ENCODE measurements at places on chromosomes 2 and 18. TPM values are rescaled to one million over a fixed set of nuclear protein-coding genes. Genes with fewer than 3 reads are reported as not detected.
A peak's percentile ranks its signal among the peaks of the same experiment; 100 is the strongest.

- no peak overlapping the region for H3K27ac ChIP-seq
- H3K4me1 ChIP-seq: no peaks in the 10 kb centered on the region
- H3K4me3 ChIP-seq: no peak overlapping the region
Measured at GRCh38 chr18:60277855-60278480, 94.6 kb downstream of the MC4R start.

CYS1 gene
- 10.0 TPM for total RNA-seq

DNA sequence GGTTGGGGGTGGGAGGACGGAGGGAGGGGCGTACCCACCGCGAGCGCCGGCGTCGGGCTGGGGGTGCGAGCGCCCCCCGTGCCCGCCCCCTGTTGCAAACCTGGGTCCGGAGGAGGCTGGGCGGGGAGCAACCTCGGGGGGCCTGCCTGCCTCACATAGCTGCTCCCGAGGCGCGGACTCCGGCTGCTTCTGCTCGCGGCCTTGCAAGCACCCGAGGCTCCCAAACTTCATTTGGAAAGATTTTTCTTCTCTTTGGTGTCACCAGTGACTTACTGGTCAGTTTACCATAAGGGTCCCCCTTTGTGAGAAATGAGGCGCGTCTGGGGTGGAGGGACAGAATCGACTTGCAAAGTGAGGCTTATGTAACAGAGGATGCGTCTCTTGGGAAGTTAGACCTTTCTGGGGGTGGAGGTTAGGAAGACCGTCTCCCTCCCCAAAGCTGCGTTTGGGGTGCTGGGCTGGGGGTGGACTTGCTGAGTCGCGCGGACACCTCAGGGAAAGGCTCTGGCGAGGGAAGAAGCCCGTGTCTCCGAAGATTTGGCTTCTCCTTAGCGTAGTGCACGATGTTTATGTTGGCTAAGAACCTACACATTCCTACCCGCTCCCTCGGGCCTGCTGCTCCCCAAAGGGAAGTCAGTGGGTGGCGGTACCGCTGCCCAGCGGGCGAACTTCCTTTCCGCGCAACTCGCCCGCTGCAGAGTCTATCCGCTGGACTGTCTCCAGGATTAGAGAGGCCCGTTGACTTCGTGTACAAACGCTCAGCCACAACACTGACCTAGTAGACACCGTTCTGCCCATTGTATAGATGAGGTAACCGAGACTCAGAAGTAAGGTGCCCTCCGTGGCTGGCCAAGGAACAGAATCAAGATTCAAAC lies 559 bp downstream of the TMEM37 start:
- H3K27ac ChIP-seq: peak overlapping the region; percentile 1
- peak; percentile 58 for DNase-seq
- H3K27me3 ChIP-seq: no peaks in the 10 kb centered on the region
- H3K4me3 ChIP-seq: peak overlapping the region; percentile 58
- no peaks in the 10 kb centered on the region for H3K36me3 ChIP-seq
- H3K4me1 ChIP-seq: peaks cover 20% of the 10 kb centered on the region

CXCR2 gene
- 0.23 TPM for total RNA-seq

GRCh38 chr18:48356151-48356745 lies 52.9 kb downstream of the ZBTB7C start:
- H3K4me3 ChIP-seq: no peak overlapping the region
- no peaks in the 10 kb centered on the region for H3K36me3 ChIP-seq
- peaks cover 3% of the 10 kb centered on the region for H3K4me1 ChIP-seq
- DNase-seq: no peak

DNA sequence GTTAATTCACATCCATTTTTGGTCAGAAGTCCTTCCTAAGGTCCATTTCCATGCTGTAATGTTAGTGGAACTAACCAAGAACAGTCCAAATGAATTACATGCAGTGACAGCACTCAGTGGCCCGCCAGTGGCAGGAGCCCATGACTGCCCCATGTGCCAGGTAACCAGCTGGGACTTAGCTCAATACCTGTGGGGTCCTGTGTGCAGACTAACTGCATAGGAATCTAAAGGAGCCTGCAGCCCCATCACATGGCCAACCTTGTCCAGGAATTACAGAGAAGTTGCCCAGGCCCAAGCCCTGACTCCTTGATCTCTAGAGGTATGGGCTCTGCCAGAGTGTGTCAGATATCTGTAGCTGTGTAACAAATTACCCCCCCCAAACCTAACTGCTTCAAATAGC lies 35.4 kb upstream of the GPR17 start:
- H3K27ac ChIP-seq: no peak overlapping the region
- H3K4me1 ChIP-seq: no peaks in the 10 kb centered on the region
- no peaks in the 10 kb centered on the region for H3K36me3 ChIP-seq
- H3K27me3 ChIP-seq: no peaks in the 10 kb centered on the region

GRCh38 chr2:202165945-202166344 lies 72.5 kb downstream of the SUMO1 start:
- H3K4me1 ChIP-seq: peaks cover 4% of the 10 kb centered on the region
- H3K4me3 ChIP-seq: no peak overlapping the region
- DNase-seq: no peak
- no peaks in the 10 kb centered on the region for H3K36me3 ChIP-seq
- H3K27me3 ChIP-seq: no peaks in the 10 kb centered on the region

DNA sequence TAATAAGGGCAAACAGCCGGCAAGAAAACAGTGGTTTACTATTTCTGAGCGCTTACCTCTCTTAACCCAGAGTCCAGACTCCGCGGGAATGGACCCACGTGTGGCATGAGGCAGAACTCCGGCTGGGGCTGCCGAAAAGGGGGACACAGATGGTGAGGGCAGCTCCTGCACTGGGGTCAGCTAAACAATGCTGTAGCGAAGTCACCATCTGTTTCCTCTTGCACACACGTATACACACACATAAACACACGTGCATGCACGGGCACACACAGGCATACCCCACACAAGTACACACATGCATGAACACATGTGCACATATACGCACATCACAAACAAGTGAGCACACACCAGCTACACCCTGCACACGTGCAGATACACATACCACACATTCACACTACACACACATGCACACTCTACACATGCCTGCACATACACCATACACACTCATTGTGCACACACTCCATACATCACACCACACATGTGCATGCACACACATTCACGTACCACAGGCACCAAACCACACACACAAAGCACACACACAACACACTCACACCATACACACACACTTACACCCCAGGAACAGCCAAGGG lies 105.9 kb upstream of the ID2 start:
- H3K27me3 ChIP-seq: no peaks in the 10 kb centered on the region
- no peak overlapping the region for H3K4me3 ChIP-seq
- H3K4me1 ChIP-seq: peaks cover 3% of the 10 kb centered on the region

REG3A gene
- not detected for total RNA-seq

DNA sequence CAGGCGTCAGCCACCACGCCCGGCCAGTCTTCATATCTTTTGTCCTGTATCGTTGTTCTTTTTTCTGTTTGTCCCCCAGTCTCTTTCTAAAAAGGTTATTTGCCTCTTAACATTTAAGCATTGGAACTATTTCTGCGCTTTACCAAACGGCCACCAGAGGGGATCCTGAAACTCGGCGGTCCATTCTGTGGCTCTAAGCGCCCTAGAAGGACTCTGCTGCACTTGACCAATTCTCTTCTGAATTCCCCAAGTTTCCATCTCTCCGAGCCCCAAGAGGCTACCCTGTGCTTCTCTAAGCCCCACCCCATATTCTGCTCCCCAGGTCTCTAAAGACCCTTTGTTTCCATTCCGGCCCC lies 33.1 kb upstream of the REG3G start:
- no peak for DNase-seq
- no peak overlapping the region for H3K4me3 ChIP-seq
- H3K36me3 ChIP-seq: no peaks in the 10 kb centered on the region

MOGAT1 gene
- total RNA-seq: not detected

DNA sequence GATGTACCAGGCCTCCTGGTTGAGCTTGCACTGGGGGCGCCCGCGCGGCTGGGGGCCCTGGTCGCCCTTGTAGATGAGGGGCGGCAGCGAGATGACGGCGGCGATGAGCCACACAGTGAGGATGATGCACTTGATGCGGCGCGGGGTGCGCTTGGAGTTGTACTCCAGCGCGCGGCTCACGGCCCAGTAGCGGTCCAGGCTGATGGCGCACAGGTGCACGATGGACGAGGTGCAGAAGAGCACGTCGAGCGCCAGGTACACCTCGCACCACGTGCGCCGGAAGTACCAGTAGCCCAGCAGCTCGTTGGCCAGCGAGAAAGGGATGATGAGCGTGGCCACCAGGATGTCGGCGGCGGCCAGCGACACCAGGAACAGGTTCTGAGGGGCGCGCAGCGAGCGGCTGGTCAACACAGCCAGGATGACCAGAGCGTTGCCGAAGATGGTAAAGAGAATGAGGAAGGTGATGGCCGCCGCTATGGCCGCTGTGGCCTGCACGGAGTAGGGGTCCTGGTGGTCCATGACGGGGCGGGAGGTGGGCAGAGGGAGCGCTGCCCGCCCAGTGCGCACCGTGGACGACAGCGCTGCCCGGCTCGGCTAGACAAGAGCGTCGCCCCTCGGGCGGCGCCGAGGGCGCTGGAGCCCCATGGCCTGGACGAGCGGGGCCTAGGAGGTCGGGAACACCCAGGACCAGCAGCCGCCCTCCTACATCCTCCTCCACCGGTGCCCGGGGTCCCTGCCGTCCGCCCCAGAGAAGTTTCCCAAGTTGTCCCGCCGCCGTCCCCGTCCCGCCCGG lies 544 bp downstream of the ADRA2B start:
- H3K36me3 ChIP-seq: no peaks in the 10 kb centered on the region
- no peak for DNase-seq
- no peaks in the 10 kb centered on the region for H3K27me3 ChIP-seq
- peaks cover 1% of the 10 kb centered on the region for H3K4me1 ChIP-seq
- H3K27ac ChIP-seq: no peak overlapping the region
- H3K4me3 ChIP-seq: peak overlapping the region; percentile 32

DNA sequence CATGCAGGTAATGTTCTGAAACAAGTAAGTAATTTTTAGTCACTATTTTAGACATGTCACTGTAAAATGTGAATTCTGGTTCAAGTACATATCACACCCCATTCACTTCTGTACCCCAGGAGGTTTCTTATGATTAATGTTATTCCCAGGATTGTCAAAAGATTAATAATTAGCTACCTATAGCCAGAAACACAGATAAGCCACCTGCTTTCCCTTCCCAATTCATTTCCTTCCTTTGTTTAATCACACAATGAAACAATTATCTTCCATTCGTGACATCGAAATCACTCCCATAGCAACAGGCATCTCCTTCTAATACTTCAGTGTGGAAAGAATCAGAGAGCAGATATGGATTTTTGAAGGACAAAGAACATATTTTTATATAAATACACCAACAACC lies 1650.3 kb upstream of the CELF4 start:
- H3K4me1 ChIP-seq: no peaks in the 10 kb centered on the region
- no peak overlapping the region for H3K4me3 ChIP-seq
- no peak for DNase-seq
- H3K27me3 ChIP-seq: no peaks in the 10 kb centered on the region

- no peak overlapping the region for H3K4me3 ChIP-seq
- no peak overlapping the region for H3K27ac ChIP-seq
- DNase-seq: no peak
- H3K36me3 ChIP-seq: no peaks in the 10 kb centered on the region
Measured at GRCh38 chr2:162164802-162165201, 12.8 kb upstream of the GCG start.

GRCh38 chr2:70608373-70608772 lies 54.7 kb upstream of the TGFA start:
- no peak overlapping the region for H3K27ac ChIP-seq
- H3K4me1 ChIP-seq: no peaks in the 10 kb centered on the region
- no peaks in the 10 kb centered on the region for H3K27me3 ChIP-seq

GRCh38 chr2:201779901-201780673 lies 646 bp downstream of the ALS2 start:
- DNase-seq: no peak
- no peaks in the 10 kb centered on the region for H3K36me3 ChIP-seq
- peak overlapping the region; percentile 70 for H3K4me3 ChIP-seq
- no peaks in the 10 kb centered on the region for H3K27me3 ChIP-seq
- peaks cover 2% of the 10 kb centered on the region for H3K4me1 ChIP-seq
- H3K27ac ChIP-seq: peak overlapping the region; percentile 77

DNA sequence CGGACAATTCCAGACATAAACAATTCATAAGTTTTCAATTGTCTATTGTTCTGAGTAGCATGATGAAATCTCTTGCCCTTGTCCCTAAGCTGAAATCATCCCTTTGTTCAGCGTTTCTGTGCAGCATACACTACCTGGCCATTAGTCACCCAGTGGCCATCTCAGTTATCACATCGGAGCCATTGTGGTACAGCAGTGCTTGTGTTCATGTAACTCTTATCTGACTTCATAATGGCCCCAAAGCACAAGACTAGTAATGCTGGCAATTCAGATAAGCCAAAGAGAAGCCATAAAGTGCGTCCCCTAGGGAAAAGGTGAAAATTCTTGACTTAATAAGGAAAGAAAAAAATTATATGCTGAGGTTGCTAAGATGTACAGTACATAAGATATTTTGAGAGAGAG lies 127.2 kb downstream of the FHOD3 start:
- no peaks in the 10 kb centered on the region for H3K36me3 ChIP-seq
- peaks cover 10% of the 10 kb centered on the region for H3K4me1 ChIP-seq
- no peak overlapping the region for H3K27ac ChIP-seq
- DNase-seq: no peak
- H3K4me3 ChIP-seq: no peak overlapping the region

GRCh38 chr2:98935777-98936352 lies at the start of gene CRACDL:
TSS of gene CRACDL (minus strand) at chr2:98936225. CDS start at chr2:98846800, 89,425 bp downstream.
- H3K36me3 ChIP-seq: no peaks in the 10 kb centered on the region
- no peak within 1 kb of the TSS for H3K27ac ChIP-seq
- H3K27me3 ChIP-seq: no peaks in the 10 kb centered on the region
- H3K4me1 ChIP-seq: peaks cover 7% of the 10 kb centered on the region

DNA sequence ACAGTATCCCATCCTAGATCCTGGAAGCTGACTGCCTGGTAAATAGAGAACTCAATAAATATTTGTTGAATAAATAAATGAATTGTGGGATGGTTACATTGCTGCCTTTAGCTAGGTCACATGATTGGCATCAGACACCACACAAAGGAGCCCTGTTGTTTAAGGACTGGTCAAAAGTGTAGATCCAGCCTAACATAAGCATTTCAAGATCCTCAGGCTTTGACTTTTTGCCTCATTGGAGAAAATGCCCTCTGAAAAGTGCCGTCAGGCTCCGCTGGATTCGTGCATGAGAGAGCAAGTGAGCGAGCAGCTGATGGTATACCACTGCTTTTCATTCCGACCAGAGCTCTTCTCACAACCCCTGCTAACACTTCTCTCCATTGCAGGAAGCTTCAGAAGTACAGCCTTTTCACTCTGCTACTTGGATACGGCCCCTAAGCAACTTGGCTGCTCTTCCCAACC lies 1.3 kb upstream of the ZNF24 start:
- peaks cover 7% of the 10 kb centered on the region for H3K4me1 ChIP-seq
- H3K27me3 ChIP-seq: no peaks in the 10 kb centered on the region

GRCh38 chr18:39172695-39173421 lies 1607.3 kb upstream of the CELF4 start:
- no peaks in the 10 kb centered on the region for H3K36me3 ChIP-seq
- DNase-seq: no peak
- no peaks in the 10 kb centered on the region for H3K4me1 ChIP-seq
- H3K27ac ChIP-seq: no peak overlapping the region

Data from ovary (tissue), 10 donors.